SK-MEL-5 (cell line): ENCODE measurements at places on chromosomes 7 and 10.

- DNase-seq: no peak
These were observed 19.2 kb downstream of the LHPP start for GRCh38 chr10:124480860-124481259.

- no peak for DNase-seq
These were observed 97.3 kb upstream of the COL1A2 start for GRCh38 chr7:94297397-94297838.

- no peak for DNase-seq
These were observed 50.1 kb upstream of the DPYSL4 start for GRCh38 chr10:132136689-132137088.

- DNase-seq: no peak
These were observed 157.8 kb upstream of the PCDH15 start for GRCh38 chr10:54958844-54959243.

DNA sequence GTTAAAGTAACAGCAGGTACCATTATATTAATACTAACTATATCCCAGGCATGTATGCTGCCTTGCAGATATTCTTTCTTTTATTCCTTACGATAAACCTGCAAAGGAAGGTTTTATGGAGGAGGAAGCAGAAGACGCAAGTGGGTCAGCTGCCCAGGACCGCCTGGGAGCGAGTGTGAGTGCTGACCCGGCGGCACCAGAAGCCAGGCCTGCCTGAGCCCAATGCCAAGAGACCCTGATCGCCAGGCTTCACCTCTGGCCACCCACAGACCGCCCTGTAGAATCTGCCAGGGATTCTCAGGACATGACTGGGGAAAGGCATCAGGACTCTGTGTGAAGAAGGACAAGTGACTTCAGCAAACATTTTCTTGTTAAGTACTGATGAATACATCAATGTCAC is 26.3 kb downstream of the PITRM1 start:
- no peak for DNase-seq
